ENCODE measurements at places on chromosomes 7 and 10.

DNA sequence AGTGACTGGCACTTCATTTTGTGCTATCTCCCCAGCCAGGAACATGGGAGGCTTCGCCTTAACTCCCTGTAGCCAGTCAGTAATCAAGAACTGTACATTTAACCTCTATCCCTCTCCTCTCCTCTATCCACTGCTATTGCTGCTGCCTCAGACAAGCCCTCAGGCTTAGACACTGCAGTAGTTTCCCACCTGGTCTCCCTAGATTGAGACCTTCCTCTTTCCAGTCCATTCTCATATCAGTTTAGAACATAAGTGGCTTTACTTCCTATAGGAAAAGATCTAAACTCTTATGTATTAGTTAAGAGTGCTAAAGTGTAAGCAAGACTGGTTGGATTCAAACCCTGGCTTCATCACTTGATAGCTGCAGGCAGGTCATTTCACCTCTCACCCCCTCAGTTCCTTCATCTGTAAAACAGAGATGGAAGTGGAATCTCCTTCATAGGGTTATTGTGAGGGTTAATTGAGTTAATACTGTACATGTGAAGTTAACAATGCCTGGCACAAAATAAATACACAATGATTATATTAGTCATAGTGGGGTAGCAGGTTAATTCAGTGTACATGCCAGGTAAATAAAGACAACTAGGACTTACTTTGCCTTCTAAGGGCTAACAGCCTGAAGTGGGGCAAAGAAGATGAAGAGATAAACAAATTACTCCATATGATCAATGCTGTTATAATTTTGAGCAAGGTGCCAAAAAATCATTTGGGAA is 76.1 kb downstream of the ZNF277 start:
- no peak for DNase-seq

DNA sequence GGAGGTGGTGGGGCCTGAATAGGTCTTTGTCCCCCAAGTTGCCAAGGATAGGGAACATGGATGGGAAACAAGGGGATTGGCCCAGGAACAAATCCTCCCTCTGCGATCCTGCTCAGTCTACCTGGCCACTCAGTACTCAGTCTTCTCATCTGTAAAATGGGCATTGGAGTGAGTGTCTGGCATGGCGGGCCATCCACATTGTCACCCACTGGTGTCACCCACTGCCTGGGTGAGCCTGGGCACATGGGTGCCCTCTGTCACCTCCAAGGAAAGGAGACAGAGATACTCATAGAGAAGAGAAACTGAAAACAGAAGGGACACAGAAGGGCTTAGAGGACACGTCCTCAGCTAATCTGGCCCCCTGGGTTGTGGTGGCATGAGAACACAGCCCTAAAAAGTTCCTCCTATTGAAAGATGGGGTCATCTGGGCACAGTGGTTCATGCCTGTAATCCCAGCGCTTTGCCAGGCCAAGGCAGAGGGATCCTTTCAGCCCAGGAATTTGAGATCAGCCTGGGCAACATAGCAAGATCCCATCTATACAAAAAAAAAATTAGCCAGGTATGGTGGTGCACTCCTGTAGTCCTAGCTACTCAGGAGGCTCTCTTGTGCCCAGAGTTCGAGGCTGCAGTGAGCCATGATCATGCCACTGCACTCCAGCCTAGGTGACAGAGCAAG is 12.5 kb upstream of the TNRC18 start:
- no peak for DNase-seq

- DNase-seq, result no peak
Observed at GRCh38 chr7:78368771-78369170, 570.2 kb downstream of the PHTF2 start.

GRCh38 chr10:4234661-4235060 is 449.7 kb upstream of the KLF6 start:
- peak; percentile 34 for DNase-seq

GRCh38 chr7:120806669-120807068 is 51.3 kb downstream of the TSPAN12 start:
- DNase-seq, result no peak

GRCh38 chr10:71234004-71234894 is 21.9 kb downstream of the UNC5B start:
- no peak for DNase-seq

GRCh38 chr10:58262766-58263165 is 4.9 kb downstream of the IPMK start:
- DNase-seq, result no peak

- no peak for DNase-seq
Observed at GRCh38 chr10:89655722-89656121, 10.7 kb upstream of the PANK1 start.

DNA sequence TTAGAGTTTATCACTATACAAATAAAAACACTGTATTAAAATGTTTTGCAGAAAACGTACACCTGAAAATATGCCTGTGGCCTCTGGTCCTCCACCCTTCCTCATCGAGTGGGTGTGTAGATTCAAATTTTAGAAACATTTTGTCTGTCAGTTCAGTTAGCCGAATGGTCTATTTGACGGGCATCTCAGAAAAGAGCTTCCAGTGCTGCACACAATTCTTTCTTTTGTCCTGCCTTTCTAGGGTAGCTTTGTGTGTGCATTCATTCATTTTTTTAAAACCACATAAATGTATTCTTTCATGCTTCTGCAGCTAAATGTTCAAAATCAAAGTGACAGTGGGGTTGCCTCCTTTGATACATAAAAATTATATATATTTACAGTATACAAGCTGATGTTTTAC is 46.8 kb downstream of the GNAI1 start:
- DNase-seq, result no peak

GRCh38 chr10:115921795-115922194 is 351.2 kb downstream of the GFRA1 start:
- no peak for DNase-seq

- DNase-seq, result no peak
Observed at GRCh38 chr10:23479798-23480473, 41.1 kb downstream of the OTUD1 start.

- no peak for DNase-seq
Observed at GRCh38 chr10:113020838-113021237, 70.8 kb downstream of the TCF7L2 start.

GRCh38 chr10:77692782-77693181 is 55.2 kb upstream of the KCNMA1 start:
- no peak for DNase-seq

GRCh38 chr10:11264296-11265048 is 246.8 kb downstream of the CELF2 start:
- DNase-seq, result no peak

DNA sequence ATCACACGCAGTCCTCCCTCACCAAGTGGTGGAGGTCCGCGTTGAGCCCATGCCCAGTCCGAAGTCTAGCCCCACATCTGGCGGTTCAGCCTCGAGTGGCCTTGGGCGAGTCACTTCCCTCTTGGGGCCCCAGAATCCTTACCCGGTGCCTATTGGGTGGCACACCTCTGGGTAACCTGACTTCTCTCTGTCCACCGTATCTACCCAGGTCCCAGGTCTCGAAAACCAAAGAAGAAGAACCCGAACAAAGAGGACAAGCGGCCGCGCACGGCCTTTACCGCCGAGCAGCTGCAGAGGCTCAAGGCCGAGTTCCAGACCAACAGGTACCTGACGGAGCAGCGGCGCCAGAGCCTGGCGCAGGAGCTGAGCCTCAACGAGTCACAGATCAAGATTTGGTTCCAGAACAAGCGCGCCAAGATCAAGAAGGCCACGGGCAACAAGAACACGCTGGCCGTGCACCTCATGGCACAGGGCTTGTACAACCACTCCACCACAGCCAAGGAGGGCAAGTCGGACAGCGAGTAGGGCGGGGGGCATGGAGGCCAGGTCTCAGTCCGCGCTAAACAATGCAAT is 4.3 kb downstream of the EN2 start:
- DNase-seq, result no peak

DNA sequence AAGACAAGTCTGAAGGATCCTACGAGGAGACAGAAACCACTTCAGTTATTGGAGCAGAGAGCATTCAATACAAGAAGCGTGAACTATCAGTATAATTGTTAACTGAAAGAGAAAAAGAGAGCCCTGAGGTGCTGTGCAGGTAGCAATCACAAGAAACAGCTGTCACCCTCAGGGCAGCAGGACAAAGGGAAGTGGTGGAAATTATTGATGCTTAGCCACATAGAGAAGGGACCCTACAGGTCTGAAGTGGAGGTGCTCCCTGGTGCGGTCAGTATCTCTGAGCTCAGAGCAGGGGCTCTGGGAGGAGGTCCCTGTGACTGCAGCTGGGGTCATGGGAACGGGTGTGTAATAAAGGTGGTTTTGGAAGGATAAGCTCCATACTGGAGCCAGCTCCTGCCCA is 97.8 kb upstream of the KLF6 start:
- no peak for DNase-seq

DNA sequence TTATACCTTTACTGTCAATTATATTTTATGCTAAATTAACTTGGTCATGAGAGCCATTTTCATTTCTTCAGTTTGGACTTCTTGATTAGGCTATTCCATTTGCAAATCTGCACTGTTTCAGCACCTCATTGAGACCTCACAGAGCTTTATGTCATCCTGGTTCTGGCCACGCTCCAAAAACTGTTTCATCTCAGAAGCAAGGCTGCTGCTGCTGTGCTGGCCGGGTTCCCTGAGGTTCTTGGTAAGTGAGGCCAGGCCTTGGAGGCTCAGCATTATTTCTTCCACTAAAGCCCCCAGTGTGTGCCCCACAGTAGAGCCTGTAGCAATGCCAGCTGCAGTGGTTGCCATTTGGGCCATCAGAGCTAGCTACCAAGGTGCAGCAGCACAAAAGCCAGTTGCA is 7.8 kb upstream of the ZNF485 start:
- no peak for DNase-seq

GRCh38 chr7:23275912-23276311 is 23.2 kb upstream of the MALSU1 start:
- DNase-seq, result no peak

DNA sequence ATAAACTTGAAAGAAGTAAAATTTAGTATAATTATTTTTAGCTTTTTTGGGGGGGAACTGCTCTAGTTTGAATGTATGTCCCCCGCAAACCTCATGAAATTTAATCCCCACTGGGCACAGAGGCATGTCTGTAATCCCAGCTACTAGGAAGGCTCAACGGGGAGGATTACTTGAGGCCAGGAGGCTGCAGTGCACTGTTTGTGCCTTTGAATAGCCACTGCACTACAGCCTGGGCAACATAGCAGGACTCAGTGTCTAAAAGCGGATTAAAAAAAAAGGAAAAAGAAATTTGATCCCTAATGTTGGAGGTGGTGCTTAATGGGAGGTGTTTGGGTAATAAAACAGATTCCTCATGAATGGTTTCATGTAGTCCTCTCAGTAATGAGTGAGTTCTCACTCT is 43.1 kb upstream of the PHF14 start:
- no peak for DNase-seq

- no peak for DNase-seq
Observed at GRCh38 chr10:110802090-110802489, 69.6 kb upstream of the PDCD4 start.

GRCh38 chr10:34706147-34706546 is 108.9 kb downstream of the PARD3 start:
- DNase-seq, result no peak

GRCh38 chr7:3215624-3216585 is 85.1 kb upstream of the SDK1 start:
- DNase-seq, result no peak

DNA sequence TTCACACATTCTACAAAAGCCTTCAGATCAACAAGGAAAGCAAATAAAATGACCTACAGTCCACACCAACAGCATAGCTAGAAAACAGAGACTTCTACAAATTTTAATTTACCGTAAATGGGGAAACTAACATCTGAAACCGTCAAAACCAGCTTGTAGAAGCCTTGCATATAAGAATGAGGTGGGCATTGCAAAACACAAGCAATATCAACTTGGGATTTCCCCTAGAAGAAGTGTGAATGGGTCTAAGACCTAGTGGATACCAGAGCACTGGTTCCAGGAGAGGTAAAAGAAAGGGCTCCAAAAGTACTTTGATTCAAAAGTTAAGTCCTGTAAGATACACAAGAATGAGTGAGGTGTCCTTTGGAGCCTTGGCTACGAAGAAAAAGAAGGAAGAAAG is 18.7 kb downstream of the RTKN2 start:
- no peak for DNase-seq

- DNase-seq, result no peak
Observed at GRCh38 chr10:77936697-77937567, 10.4 kb upstream of the DLG5 start.

- DNase-seq, result no peak
Observed at GRCh38 chr10:124629842-124630241, 114.3 kb downstream of the FAM53B start.

GRCh38 chr7:97155897-97156418 is 38.5 kb downstream of the SDHAF3 start:
- no peak for DNase-seq

DNA sequence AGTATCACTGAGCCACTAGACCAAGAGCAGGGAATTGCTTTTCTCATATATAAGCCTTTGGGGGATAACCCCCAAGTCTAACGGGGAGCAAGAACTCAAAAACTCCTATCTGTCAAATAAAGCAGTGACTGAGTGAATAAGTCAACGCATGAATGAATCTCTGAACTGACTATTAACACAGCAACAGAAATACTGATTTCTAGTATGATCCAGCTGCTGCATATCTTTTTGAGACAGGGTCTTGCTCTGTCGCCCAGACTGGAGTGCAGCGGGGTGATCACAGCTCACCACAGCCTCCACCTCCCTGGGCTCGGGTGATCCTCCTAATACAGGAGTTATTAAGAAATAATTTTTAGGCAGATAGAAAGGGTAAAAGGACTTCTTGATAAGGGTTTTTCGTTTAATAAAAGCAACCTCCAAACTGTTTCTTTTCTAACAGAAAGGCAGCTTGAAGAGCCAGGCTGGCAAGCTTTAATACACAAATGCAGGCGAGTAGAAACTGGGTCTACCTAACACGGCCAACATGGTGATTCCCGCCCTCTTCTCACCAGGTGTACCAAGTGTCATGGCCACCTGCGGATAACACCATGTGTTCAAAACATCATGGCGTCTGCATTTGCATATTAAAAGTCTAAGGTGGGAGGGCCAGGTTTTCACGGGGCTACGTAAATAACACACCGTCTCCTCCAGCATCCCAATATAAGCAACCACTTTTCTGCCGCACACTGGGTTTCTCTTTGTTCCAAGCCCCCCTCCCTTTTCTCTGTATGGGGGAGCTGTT is 631.9 kb downstream of the PARD3 start:
- DNase-seq, result no peak

DNA sequence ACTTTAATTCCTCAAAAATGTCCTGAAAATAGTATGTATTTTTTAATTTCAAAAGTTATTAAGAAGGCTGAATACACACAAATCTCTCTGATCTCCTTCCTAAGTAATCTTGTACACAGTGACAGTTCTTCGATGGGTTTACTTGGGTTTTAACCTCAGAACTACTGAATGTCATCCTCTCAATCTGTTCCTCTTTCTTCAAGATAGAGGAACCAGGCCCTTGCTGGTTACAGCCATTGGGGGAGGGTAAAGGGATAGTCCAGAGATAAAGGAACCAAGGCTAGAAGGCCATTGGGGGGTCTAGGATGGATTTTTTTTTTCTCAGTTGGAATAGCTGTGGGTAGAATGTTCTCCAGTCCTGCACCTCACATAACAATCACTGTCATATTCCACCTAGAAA is 224.9 kb downstream of the SKIDA1 start:
- no peak for DNase-seq

Data from effector memory CD4-positive, alpha-beta T cell (primary cell).